ENCODE measurements at places on chromosomes 11 and 22. TPM values are rescaled to one million over a fixed set of nuclear protein-coding genes. Genes with fewer than 3 reads are reported as not detected.

DNA sequence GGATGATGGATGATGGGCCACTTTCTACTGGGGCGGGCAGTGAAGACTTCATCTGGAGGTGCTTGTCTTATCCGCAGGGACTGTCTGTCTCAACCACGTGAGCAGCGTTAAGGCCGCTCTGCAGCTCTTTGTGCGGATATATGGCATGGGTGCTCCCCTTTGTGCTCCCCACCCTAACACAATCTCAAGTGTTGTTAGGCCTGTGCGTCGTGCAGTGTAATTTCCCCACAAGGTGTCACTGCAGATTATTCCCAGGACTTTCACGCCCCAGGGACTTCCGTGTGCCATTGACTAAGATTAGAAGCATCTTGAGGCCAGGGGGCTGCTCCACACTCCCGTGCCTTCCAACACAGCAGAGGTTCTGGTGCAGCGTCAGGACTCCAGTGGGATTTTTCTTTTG is 65.3 kb downstream of the TBC1D22A start:
- no peak for DNase-seq

- DNase-seq, result no peak
These were observed 2.9 kb upstream of the KIRREL3 start for GRCh38 chr11:127003260-127003981.

- no peak for DNase-seq
These were observed 97.6 kb downstream of the FEZ1 start for GRCh38 chr11:125398475-125398874.

- DNase-seq, result no peak
These were observed 2.7 kb upstream of the VPREB3 start for GRCh38 chr22:23756891-23757290.

Gene MARK2
- 14.9 TPM for polyA plus RNA-seq

Gene CHRDL2
- not detected for polyA plus RNA-seq

Data from foreskin keratinocyte (primary cell).